ENCODE measurements at places on chromosomes 11 and 22.

DNA sequence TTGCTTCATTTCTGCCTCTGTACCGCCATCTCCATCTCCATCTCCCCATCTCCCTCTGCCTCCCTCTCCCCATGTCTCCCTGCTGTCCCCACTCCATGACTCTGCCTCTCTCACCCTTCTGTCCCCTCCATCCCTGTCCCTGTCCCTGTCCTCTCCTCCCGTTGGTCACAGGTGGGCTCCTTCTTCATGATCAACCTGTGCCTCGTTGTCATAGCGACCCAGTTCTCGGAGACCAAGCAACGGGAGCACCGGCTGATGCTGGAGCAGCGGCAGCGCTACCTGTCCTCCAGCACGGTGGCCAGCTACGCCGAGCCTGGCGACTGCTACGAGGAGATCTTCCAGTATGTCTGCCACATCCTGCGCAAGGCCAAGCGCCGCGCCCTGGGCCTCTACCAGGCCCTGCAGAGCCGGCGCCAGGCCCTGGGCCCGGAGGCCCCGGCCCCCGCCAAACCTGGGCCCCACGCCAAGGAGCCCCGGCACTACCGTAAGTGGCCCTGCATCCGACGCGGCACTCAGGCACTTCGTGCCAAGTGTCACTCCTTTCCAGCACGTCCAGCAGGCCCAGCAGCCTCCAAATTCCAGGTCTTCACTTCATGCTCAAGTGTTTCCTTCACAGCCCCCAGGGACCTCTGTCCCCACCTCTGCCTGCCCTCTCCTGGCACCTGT lies 76.0 kb downstream of the CACNA1I start:
- DNase-seq: no peak

GRCh38 chr11:84522331-84522730 lies 1104.8 kb downstream of the DLG2 start:
- DNase-seq: no peak

- no peak for DNase-seq
Measured at GRCh38 chr11:132202621-132203020, 832.2 kb downstream of the NTM start.

DNA sequence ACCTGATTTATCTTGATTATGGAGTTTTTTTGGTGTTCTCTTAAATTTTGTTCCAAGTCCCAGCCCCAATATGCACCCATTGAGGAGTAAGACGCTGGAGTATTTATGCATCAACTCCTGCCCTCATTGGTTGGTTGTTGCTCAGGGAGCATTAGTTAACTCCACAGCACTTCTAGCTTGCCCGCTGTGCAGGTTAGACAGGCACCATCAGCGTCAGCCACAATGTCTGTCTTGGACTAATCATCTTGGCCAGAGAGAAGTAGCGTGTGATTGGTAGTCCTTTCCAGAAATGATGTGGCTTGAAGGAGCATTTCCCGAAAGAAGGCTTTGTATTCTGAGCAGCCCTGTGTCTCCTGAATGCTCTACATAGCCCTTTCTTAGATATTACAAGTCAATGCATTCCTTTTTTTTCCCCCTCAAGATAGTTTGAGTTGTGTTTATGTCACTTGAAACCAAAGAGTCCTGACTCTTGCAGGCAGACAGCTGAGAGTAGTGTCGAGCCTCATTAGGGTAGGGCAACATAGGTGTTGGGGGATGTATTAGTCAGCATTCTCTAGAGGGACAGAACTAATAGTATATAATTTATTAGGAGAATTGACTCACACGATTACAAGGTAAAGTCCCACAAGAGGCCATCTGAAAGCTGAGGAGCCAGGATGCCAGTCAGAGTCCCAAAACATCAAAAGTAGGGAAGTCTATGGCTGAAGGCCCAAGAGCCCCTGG lies 94.6 kb upstream of the RCN1 start:
- no peak for DNase-seq

DNA sequence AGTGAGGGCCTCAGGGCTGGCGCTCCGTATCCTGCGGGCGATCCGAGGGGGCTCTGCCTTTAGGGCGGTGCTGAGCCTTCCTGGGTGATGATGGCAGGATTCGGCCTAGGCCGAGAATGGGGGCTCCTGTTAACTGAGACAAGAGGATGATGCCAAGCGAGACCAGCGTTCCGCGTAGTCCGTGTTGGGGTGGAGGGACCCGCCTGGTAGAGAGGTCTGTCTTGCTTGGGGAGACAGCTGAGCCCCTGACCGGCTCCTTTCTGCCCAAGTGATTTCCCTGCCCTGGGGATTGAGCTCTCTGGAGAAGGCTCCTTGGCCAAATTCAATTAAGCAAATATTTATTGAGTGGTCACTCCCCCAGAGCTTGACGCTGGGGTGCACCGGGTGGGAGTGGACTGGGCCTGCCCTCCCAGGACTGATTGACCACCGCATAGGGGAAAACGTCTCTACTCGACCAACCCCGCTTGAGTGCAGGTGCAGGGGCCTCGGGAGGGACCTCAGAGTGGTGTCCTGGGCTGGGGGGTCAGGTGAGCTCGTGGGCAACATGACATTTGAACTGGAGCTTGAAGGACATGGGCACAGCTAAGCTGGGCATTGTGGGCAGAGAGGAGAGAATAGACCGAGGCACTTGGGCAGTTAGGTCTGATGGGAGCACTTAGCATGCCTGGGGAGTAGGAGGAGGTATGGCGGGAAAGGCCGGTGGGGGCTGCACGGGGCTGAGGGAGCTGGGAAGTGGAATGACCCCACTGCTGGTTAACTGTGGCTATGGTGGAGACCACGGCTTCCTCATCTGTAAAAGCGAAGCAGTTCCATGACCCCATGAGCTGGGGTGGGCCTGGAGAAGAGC lies 1.1 kb downstream of the GNAZ start:
- DNase-seq: no peak

GRCh38 chr22:41261541-41262249 lies 21.0 kb upstream of the CHADL start:
- no peak for DNase-seq

DNA sequence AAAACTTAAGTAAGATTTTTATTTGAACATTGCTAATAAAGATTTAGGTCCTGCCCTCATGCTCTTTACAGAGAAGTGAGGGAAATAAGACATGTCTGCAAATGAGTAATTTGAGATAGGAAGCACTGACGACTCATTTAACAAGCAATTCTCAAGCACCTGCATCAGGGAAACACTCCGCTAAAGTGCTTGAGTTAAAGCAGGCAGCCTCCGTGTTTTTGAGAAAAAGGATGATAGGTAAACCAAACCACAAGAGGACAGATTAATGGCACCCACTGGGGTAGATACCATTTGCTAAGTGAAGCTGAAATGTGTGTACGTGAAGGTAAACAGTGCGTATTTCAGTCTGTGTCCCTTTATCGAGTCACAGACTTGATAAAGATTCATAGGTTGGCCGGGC lies 184.6 kb upstream of the CARD18 start:
- DNase-seq: no peak
